Stimulated activated naive B cell treated with anti-CD40 and anti-IgM and Interleukin-4, amounts not matched to agents 10 μg/mL and 1 μg/mL and 100 μg/mL, for 72 hours (primary cell): ENCODE measurements at places on chromosomes 13 and 19.

DNA sequence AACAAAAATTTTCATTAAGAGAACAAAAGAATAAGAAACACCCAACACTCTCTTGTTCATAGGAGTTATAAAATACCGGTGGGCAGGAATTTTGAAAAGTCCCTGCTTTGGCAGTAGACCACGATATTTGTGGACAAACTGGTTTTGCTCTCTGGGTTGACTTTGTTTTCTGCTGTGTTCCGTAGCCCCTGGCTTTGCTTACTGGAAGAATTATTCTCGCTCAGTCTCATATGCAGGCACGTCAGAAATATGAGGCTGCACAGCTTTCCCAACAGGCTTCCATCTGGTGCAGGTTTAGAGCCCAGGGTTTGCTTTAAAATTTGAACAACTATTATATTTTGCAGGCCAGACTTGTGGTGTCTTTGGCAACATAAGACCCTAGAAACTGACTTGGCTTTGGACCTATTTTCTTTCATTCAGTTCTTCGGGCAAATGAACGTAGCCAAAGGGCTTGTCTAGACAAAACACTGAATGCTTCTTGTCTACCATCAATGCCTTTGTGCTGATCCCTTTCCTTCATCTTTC is 2012.6 kb downstream of the PCDH9 start:
- DNase-seq, result no peak
- H3K4me3 ChIP-seq, result no peak overlapping the region
- no peaks in the 10 kb centered on the region for H3K4me1 ChIP-seq
- no peaks in the 10 kb centered on the region for H3K36me3 ChIP-seq

- no peaks in the 10 kb centered on the region for H3K27me3 ChIP-seq
- no peak overlapping the region for H3K27ac ChIP-seq
- H3K4me1 ChIP-seq, result no peaks in the 10 kb centered on the region
- no peak for DNase-seq
- no peaks in the 10 kb centered on the region for H3K36me3 ChIP-seq
Observed at GRCh38 chr13:86445672-86446071, 646.5 kb upstream of the SLITRK6 start.

DNA sequence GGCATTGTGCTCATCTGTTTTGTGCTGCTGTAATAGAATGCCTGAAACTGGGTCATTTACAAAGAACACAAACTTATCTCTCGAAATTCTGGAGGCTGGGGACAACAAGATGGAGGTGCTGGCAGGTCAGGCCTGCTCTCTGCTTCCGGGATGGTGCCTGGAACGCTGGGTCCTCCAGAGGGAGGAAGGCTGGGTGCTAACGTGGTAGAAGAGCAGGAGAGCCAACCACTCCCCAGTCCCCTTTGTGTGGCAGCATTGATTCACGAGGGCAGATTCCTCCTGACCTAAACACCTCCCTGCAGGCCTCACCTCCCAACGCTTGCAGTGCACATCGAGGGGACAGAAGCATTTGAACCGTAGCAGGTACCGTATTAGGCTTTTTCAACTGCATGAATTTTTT is 34.1 kb upstream of the TFDP1 start:
- no peaks in the 10 kb centered on the region for H3K27me3 ChIP-seq
- no peak for DNase-seq

DNA sequence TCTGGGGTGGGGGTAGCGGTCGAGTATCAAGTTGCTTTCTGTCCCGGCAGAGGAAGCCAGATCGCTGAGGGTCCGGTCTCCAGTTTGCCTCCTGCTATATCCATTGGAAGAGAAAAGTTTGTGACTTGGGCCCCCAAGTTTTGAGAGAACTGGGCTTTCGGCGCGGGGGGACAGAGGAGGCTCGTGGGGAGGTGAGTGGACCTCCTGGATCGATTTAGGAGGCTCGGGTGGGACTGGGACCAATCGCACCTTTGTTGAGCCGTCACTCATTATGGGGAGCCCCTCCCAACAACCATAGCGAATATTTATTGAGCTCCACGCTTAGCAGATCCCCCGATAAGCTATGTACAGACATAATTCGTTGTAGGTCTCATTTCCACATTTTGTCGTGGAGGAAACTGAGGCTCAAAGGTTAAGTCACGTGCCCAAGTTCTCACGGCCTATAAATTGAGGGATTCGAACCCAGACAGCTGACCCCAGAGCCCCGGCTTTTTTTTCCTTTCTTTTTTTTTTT is 909 bp downstream of the RFXANK start:
- H3K4me3 ChIP-seq, result peak overlapping the region; percentile 96
- peak overlapping the region; percentile 99 for H3K27ac ChIP-seq
- peaks cover 27% of the 10 kb centered on the region for H3K4me1 ChIP-seq
- H3K36me3 ChIP-seq, result peaks cover 53% of the 10 kb centered on the region
- DNase-seq, result no peak
- no peaks in the 10 kb centered on the region for H3K27me3 ChIP-seq

DNA sequence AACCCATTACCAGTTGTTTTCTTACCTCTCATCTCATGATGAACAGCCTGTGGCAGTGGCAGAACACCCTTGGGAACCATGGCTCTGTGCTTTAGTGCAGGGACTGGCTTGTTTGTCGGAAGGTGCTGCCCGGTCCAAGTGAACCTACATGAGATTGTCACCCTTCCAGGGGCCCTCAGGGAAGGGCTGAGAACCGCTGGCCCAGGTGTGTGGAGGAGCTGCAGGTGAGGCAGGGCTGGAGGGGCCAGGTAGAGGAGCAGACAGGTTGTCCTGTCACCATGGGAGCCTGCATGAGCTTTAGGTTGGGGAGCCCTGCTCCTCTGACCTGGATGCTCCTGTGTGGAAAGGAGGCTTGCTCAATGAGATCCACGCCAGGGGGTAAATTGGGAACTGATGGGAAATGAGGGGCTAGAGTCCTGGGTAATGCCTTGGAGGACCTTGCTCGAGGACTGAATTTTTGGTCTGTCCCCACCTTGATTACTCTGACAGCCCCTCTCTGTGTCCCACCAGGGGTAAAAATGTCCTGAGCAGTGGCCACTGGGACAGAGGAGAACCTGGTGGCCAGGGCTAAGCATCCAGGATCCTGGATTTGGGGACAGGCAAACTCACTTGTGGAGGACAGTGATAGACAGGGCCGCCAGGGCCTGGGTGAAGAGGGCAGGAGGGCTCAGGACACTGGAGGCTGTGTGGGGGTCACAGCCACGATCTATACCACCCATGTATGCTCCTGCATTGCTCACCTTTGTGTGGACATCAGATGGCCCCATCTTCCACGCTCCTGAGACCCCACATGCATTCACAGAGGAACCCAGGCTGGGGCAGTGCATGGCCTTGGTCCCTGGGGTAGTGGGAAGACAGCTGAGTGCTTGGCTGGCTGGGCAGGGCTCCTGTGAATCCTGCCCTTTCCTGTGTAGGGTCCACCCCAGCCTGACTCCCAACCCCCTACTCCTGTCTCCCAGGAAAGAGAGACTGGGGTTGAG is 24.1 kb upstream of the CEACAM1 start:
- H3K36me3 ChIP-seq, result peaks cover 13% of the 10 kb centered on the region

DNA sequence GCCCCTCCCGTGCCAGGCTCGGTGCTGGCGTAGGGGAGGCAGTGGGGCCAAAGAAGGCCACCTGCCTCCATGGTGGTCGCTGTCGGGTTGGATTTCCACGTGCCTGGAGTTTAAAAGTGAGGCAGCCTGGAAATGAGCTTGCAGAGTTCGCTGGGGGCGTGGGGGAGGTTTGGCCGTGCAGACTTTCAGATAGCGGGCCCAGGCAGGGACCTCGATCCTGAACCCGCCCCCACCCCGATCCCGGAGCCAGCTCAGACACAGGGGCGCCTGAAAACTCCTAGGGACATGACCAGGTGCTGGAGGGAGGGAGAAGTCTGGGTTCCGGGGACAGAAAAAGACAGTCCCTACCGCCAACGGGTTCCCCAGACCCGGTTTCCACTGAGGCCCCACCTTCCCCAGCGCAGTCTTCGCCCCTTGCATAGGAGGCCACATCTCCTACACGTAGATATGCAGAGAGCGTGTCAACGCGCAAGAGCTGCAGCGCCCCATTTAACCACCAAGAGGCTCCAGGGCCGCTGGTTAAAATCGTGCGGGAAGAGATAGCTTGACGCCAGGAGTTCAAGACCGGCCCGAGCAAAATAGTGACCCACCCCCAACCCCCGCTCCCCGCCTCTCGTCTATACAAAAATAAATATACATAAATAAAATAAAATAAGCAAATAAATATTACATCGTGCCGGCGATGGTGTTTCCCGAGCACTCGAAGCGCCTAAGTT is 8.5 kb downstream of the CCDC8 start:
- H3K4me1 ChIP-seq, result peaks cover 19% of the 10 kb centered on the region
- peak overlapping the region; percentile 69 for H3K4me3 ChIP-seq
- no peaks in the 10 kb centered on the region for H3K36me3 ChIP-seq
- DNase-seq, result no peak
- H3K27me3 ChIP-seq, result peaks cover 65% of the 10 kb centered on the region

GRCh38 chr13:38350114-38350617 is 515 bp downstream of the UFM1 start:
- DNase-seq, result peak; percentile 35
- H3K27me3 ChIP-seq, result peaks cover 5% of the 10 kb centered on the region
- peak overlapping the region; percentile 99 for H3K27ac ChIP-seq

DNA sequence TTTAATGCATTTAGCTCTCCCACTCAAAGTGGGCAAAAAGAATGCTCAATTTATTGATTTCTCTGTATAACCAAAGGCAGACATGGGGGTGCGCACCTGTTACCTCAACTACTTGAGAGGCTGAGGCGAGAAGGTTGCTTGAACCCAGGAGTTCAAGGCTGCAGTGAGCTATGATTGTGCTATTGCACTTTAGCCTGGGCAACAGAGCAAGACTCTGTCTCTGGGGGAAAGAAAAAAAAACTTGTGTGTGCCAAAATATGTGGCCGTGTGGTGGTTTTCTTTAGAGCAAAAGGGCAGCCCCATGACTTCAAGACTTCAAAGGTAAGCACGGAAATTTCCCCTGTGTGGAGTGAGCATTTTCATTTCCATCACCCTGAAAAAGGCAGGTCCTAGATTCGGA is 81.9 kb downstream of the IPO5 start:
- no peak for DNase-seq
- no peaks in the 10 kb centered on the region for H3K4me1 ChIP-seq
- peaks cover 10% of the 10 kb centered on the region for H3K27me3 ChIP-seq
- no peak overlapping the region for H3K4me3 ChIP-seq

DNA sequence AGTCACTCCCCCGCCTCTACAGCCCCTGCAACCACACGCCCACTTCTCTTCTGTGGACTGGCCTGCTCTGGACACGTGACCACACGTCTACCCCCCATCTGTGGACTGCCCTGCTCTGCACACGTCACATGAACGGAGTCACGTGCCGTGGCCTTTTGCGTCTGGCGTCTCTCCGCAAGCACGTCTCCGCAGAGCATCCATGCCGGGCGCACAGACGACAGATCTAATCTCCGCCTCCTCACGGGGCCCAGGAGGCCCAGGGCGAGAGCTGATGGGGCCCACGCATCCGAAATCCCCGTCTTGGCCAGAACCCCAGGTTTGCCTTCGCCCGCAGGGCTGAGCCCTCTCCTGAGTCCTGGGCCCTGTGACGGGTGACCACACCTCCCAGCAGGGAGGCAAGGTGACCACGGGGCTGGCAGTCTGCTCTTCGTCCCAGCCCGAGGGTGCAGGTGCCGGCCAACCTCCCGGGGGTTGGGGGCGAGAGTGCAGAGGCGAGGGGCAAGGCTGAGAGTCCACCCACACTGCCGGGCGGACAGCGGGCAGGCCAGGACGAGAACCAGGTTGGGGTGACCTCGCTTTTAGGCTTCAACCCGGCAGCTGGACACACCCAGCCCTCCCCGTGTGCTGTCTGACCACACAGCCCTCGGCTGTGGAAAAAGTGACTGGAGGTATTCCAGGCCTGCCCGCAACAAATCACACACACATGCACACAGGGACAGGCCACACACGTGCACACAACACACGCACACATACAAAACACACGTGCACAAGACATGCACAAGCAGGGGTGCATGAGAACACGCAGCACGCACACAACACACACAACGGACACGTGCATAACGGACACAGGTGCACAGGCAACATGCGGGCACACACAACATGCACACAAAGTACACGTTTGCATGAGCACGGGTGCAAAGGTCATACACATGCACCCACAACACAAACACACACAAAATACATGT is 3.9 kb downstream of the SBNO2 start:
- no peak for DNase-seq
- H3K4me3 ChIP-seq, result no peak overlapping the region
- no peak overlapping the region for H3K27ac ChIP-seq
- H3K4me1 ChIP-seq, result peaks cover 63% of the 10 kb centered on the region

- H3K4me1 ChIP-seq, result no peaks in the 10 kb centered on the region
- no peak overlapping the region for H3K27ac ChIP-seq
- DNase-seq, result no peak
- peaks cover 15% of the 10 kb centered on the region for H3K27me3 ChIP-seq
- no peaks in the 10 kb centered on the region for H3K36me3 ChIP-seq
Observed at GRCh38 chr13:98173431-98174152, 3.5 kb downstream of the RNF113B start.

GRCh38 chr13:77911751-77912150 is 6.9 kb downstream of the EDNRB start:
- no peak for DNase-seq
- peaks cover 10% of the 10 kb centered on the region for H3K27me3 ChIP-seq
- H3K27ac ChIP-seq, result no peak overlapping the region
- H3K4me1 ChIP-seq, result no peaks in the 10 kb centered on the region

- H3K4me3 ChIP-seq, result no peak overlapping the region
- no peaks in the 10 kb centered on the region for H3K27me3 ChIP-seq
- peak overlapping the region; percentile 20 for H3K27ac ChIP-seq
- peaks cover 45% of the 10 kb centered on the region for H3K36me3 ChIP-seq
- peaks cover 7% of the 10 kb centered on the region for H3K4me1 ChIP-seq
Observed at GRCh38 chr19:53549340-53549739, 11.4 kb downstream of the ZNF331 start.

- no peak for DNase-seq
- H3K27me3 ChIP-seq, result peaks cover 20% of the 10 kb centered on the region
- no peaks in the 10 kb centered on the region for H3K36me3 ChIP-seq
- no peak overlapping the region for H3K27ac ChIP-seq
Observed at GRCh38 chr19:16777811-16778210, 51.4 kb upstream of the SIN3B start.

- peaks cover 25% of the 10 kb centered on the region for H3K36me3 ChIP-seq
- H3K4me3 ChIP-seq, result no peak overlapping the region
- H3K27ac ChIP-seq, result no peak overlapping the region
- H3K4me1 ChIP-seq, result peaks cover 21% of the 10 kb centered on the region
- no peak for DNase-seq
- no peaks in the 10 kb centered on the region for H3K27me3 ChIP-seq
Observed at GRCh38 chr19:8459520-8460270, 14.9 kb downstream of the HNRNPM start.

DNA sequence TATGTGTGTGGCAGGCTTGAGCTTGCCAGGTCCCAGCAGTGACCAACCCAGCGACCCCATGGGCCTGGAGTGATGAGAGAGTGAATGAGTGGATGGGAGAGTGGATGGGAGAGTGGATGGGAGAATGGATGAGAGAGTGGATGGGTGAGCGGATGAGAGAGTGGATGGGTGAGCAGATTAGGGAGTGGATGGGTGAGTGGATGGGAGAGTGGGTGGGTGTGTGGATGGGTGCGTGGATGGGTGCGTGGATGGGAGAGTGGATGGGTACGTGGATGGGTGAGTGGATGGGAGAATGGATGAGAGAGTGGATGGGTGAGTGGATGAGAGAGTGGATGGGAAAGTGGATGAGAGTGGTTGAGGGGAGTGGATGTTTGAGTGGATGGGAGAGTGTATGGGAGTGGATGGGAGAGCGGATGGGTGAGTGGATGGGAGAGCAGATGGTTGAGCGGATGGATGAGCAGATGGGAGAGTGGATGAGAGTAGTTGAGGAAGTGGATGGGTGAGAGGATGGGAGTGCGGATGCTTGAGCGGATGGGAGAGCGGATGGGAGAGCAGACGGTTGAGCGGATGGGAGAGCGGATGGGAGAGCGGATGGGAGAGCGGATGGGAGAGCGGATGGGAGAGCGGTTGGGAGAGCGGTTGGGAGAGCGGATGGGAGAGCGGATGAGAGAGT is 10.3 kb upstream of the TEKTIP1 start:
- DNase-seq, result no peak
- no peak overlapping the region for H3K4me3 ChIP-seq
- H3K27ac ChIP-seq, result no peak overlapping the region
- no peaks in the 10 kb centered on the region for H3K27me3 ChIP-seq
- peaks cover 32% of the 10 kb centered on the region for H3K36me3 ChIP-seq
